Stimulated activated CD4-positive, alpha-beta T cell treated with anti-CD3 and anti-CD28 coated beads, Interleukin-1b, Interleukin-23, amount 100 ng/mL, for 1 hour (primary cell): ENCODE measurements at places on chromosomes 2 and 18.

GRCh38 chr2:46535360-46535759 lies 56.0 kb downstream of the TMEM247 start:
- no peak for DNase-seq

- no peak for DNase-seq
Observed at GRCh38 chr2:237538001-237538720, 28.2 kb upstream of the PRLH start.

DNA sequence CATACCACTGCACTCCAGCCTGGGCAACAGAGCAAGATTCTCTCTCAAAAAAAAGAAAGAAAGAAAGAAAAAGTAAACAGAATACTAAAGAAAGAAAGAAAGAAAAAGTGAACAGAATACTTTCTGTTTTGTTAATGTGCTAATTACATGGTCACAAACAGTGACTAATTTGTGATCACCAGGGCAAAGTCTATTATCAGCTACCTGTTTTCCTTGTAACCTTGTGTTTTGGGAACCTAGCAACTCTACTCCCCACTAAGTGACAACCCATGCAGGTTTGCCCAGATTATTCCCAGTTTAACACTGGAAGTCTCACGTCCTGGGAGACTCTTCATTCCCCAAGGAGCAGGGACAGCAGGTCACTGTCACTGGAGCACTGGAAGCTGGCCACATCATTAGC lies 16.7 kb upstream of the UGT1A9 start:
- no peak for DNase-seq

GRCh38 chr2:218397820-218398436 lies 1.7 kb upstream of the CTDSP1 start:
- DNase-seq = no peak

DNA sequence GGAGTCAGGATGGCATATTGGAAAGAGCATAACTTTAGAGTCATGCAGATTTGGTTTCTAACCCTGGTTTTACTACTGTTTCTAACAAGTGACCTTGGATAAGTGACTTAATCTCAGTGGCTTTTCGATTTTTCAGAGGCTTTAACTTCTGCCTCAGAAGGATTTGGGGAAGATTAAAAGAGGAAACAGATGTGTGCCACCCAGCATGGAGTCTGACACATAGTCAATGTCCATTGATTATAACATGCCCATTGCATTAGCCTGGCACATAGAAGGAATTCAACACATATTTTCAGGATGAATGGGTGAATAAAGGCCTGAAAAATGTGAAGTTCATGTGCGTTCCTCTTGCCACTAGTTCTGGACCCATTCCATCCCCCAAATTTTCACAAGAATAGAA lies 438.2 kb downstream of the EPHA4 start:
- DNase-seq = no peak

DNA sequence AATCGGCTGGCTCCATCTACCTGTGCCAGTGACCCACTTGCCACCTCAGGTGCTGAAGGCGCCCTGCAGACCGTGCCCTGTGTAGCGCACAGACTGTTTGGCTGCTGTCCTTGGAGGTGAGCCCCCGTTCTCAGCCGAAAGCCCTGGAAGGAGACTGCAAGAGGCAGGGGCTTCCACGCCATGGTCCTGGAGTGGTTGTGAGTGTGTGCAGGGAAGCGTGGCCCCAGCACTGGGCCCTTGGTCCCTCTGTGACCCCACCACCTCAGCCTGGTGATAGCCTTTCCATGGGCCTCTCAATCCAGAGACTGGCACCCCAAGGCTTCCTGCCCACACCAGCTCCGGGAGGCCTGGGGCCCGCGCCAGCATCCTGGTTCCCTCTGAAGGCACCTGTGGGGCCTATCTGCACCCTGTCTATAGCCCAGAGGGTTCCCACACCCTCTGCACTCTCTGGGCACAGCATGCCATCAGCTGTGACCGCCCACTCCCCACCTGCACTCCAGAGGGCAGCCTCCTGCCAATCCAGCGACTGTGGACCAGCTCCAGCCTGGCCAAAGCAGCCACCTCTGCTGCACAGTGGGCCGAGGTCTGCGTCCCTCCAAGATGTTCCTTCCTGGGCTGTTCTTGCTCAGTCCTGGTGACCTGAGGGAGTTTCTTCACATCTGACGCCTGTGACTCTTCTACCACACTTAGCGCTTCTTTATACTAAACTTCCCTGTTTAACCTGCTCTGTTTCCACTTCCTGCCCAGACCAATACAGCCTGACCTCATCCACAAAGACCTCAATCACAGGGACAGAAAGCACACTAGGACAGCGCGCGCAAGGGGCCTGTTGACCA lies 109.5 kb downstream of the EIPR1 start:
- DNase-seq = no peak

GRCh38 chr2:52345676-52346075 lies 1313.7 kb upstream of the NRXN1 start:
- no peak for DNase-seq
